ENCODE measurements at places on chromosomes 13 and 19.

GRCh38 chr13:51396352-51396751 is 56.5 kb downstream of the INTS6 start:
- no peak for DNase-seq

DNA sequence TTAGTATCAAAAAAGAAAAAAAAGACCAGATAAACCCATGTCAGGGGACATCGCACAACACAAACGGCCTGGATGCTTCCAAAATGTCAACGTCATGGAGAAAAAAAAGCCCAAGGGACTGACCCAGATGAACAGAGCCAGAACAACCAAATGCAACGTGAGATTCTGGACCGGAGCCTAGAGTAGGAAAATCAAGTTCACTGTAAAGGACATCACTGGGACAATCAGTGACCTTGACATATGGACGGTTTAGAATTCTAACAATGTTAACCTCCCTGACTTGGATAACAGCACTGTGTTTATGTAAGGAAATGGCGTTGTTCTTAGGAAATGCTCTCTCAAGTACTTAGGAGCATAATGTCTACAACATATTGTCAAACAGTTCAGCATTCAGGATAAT is 15.1 kb upstream of the EMP3 start:
- no peak for DNase-seq

DNA sequence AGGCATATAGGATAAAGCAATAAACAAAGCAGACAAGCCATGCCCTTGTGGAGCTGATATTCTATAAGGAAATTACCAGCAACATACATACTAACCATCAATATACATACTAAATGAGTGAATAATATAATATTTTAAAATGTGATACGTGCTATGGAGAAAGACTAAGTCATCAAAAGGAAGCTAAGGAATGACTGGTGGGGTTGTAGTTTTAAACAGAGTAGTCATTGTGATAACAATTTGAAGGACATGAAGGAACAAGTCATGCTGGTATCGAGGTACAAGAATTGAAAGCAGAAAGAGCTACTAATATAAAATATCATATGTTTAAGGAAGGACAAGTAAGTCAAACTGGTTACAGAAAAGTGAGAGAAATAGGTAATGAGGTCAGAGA is 894.9 kb upstream of the PCDH9 start:
- no peak for DNase-seq

GRCh38 chr13:27374126-27374613 is 50.2 kb upstream of the GTF3A start:
- no peak for DNase-seq

DNA sequence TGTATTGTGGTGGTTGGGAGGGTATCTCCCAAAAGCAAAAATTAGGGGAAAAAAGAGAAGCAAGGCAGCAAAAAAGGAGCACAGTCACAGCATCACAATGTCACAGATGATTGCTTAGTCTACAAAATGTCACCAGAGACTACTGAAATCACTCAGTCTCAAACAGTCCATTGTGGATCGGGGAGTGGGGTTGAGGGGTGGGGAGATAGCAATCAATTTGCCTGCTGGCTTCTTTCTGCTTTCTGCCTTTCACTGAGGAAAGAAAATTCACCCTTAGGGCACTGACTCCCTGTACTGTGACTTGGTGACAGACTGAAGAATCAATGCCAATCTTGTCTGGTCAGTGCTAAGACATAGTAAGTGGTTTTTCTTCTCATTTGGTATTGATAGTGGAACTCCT is 2127.1 kb upstream of the PCDH20 start:
- no peak for DNase-seq

DNA sequence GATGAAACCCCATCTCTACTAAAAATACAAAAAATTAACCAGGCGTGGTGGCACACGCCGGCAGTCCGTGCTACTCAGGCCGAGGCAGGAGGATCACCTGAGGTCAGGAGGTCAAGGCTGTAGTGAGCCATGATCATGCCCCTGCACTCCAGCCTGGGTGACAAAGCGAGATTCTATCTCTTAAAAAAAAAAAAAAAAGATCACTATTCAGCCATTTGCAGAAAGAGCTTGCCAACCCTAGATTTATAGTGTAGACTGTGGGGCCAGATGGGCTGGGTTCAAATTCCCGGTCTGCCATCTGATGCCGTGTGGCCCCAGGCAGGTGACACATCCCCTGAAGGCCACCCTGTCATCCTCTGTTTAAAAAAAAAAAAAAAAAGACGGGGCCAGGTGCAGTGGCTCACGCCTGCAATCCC is 28.9 kb downstream of the SMIM24 start:
- no peak for DNase-seq

GRCh38 chr13:28574617-28575142 is 79.8 kb upstream of the FLT1 start:
- DNase-seq: no peak

DNA sequence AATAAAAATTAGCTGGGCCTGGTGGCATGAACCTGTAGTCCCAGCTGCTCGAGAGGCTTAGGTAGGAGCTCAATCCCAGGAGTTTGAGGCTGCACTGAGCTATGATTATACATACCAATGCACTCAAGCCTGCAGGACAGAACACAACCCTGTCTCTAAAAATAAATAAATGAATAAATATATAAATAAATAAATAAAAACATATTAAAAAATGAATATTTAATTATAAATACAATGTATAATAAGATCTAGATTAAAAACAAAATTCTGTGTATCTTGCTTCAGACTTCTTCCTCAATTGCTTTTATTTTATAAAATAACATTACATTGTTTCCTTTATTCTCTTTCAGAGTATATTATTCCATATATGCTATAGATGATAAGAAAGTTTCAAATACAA is 1964.1 kb downstream of the PCDH9 start:
- no peak for DNase-seq

- no peak for DNase-seq
Measured at GRCh38 chr19:51694318-51695085, 1.4 kb downstream of the SPACA6 start.

Measured in GOT3 (cell line).